ENCODE measurements at places on chromosomes 12 and 14.
A peak's percentile ranks its signal among the peaks of the same experiment; 100 is the strongest.

DNA sequence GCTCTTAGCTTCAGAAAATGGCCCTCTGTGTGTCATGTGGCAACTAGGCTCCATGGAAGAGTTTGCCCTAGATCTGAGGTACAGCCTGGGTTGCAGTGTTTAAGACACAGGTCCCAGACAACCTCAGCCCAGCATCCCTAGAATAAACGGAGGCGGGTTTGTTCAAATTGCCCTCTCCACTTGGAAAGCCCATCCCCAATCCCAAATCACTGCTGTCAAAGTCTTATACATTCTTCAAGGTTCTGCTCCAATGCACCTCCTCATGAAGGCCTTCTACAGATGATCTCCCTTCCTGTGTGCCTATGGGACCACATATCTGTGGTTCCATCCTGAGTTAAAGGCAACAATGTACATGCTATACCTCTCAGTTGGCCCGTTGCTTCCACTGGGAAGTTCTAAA is 289.8 kb downstream of the DPF3 start:
- DNase-seq, result no peak

DNA sequence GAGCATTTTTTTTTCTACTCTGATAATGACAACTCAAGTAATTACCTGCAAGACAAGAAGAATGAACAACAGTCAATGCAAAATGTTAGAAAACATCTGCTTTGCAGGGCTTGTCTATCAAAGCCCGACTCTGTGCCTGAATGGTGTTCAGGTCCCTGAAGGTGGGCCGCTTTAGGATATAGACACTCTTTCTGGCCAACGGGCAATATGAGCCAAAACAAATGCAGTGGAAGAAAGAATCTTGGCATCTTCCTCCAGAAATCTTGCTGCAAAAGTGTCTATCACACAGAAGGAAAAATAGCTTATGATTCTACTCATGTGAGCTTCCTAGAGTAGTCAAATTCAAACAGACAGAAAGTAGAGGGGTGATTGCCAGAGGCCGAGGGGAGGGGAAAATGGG is 32.7 kb downstream of the FOS start:
- no peak for DNase-seq

- DNase-seq, result no peak
Observed at GRCh38 chr14:73124180-73124894, 12.0 kb upstream of the PSEN1 start.

- no peak for DNase-seq
Observed at GRCh38 chr12:57237596-57237931, 8.1 kb downstream of the SHMT2 start.

GRCh38 chr14:78829274-78829673 is 659.1 kb downstream of the NRXN3 start:
- DNase-seq, result no peak

- no peak for DNase-seq
Observed at GRCh38 chr14:70022771-70023445, 143.7 kb downstream of the SMOC1 start.

DNA sequence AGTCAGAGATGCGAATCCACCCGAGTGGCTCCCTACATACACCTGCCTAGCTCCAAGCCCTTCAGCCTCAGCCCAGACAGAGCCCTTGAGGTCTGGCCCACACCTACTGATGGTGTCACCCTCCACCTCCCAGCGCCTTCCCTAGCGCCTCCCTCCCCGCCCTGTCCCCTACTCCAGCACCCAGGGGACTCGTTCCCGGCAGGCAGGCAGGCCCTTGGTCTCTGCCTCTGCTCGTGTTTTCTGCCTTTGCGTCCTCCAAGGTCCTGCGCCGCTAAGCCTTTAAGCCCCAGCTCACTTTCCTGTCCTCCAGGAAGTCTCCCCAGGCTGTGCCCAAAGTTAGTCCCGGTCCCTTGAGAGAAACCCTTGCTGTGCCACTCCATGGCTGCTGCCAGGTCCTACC is 12.7 kb downstream of the INF2 start:
- DNase-seq, result no peak

- peak; percentile 66 for DNase-seq
Observed at GRCh38 chr14:104687601-104688504, 1.6 kb upstream of the INF2 start.

DNA sequence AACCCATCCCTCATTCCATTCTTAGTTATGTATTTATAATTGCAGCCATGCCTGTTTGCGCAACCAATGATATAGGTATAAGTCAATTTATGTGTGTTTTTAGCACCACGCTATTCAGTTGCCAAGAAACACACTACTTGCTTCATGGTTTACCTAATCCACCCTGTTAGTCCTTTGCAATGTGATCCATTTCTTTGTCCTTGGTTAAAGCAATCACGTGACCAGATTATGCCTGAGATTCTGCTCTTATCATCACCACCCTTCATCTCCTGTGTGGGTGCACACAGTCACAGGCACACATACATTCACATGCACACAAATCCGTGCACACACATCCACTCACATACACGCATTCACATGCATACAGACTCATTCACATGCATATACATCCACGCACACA is 52.3 kb upstream of the KCNA5 start:
- DNase-seq, result peak; percentile 42

DNA sequence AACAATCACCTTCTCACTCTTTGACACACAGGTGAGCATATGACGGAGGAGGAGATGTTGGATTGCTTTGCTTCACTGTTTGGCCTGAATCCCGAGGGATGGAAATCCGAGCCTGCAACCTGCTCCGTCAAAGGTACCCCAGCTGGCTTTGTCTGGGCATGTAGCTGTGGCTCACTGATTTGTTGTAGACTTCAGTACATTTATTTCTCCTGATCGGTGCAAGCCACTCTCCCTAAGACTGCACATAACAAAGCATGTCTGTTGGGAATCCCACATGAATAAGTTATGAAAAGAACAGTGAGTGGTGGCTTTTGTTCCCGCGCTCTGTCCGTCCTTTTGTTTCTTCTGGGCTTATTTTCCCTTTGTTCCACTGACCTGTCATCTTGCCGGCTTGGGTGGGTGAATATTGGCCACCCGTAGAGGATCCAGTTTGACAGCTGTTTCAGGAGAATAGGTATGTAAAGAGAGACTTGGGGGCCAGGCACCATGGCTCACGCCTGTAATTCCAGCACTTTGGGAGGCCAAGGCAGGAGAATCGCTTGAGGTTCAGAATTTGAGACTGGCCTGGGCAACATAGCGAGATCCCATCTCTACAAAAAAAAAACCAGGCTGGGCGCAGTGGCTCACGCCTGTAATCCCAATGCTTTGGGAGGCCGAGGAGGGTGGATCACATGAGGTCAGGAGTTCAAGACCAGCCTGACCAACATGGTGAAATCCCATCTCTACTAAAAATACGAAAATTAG is 20.0 kb upstream of the BCL7A start:
- DNase-seq, result peak; percentile 81

GRCh38 chr12:1122786-1123185 is 131.8 kb downstream of the ERC1 start:
- DNase-seq, result no peak

- peak; percentile 14 for DNase-seq
Observed at GRCh38 chr14:73457041-73457923, 1.1 kb downstream of the NUMB start.

DNA sequence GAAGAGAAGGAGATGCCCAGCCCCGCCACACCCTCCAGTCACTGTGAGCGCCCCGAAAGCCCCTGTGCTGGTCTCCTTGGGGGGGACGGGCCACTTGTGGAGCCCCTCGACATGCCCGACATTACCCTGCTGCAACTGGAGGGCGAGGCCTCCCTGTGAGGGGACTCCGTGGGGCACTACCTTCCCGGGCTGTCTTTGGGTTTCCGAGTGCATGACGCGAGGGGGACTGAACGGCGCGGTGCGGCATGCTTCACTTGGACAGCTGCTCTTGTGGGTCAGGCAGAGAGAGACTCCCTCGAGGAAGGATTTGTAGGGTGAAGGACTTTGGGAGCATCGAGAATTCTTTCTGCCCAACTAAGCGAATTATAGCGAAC is 1.1 kb downstream of the CCDC184 start:
- DNase-seq, result no peak

DNA sequence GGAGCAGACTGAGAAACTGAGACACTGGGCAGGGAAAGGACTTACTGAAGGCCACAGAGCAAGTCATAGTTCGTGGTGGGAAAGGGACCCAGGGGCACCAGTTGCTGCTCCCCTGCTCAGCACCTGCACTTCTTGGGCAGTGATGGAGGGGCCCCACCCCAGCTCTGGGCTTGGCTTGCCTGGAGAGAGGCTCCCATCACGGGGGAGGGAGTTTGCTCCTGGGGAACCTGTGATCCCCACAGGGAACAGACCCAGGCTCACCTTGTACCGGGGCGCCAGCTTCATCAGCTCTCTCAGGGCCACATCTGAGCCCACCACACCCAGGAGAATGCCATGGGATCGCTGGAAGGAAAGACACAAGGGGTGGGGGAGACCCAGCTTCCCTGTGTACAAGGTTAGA is 39.8 kb downstream of the CACNA2D4 start:
- DNase-seq, result no peak

GRCh38 chr14:96484399-96484798 is 17.8 kb upstream of the PAPOLA start:
- DNase-seq, result no peak

- no peak for DNase-seq
Observed at GRCh38 chr12:98352835-98353234, 162.6 kb upstream of the TMPO start.

DNA sequence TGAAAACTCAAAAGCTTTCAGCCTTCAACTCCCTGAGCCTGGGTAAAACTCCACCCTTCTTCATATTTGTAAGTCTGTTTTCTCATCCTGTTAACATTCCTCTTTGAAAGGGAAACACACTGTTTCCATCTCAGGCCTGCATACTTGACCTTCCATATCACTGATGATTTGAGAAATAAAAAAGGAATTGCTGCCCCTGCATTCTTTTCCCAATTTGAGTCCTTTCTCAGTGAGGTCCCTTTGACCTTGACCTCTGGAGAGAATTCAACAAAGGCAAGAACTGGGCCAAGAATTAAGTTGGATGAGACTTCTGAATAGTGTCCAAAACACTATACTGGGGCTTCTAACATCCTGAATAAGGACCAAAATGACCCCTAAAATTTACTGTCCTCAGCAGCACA is 108.0 kb downstream of the AEBP2 start:
- no peak for DNase-seq

DNA sequence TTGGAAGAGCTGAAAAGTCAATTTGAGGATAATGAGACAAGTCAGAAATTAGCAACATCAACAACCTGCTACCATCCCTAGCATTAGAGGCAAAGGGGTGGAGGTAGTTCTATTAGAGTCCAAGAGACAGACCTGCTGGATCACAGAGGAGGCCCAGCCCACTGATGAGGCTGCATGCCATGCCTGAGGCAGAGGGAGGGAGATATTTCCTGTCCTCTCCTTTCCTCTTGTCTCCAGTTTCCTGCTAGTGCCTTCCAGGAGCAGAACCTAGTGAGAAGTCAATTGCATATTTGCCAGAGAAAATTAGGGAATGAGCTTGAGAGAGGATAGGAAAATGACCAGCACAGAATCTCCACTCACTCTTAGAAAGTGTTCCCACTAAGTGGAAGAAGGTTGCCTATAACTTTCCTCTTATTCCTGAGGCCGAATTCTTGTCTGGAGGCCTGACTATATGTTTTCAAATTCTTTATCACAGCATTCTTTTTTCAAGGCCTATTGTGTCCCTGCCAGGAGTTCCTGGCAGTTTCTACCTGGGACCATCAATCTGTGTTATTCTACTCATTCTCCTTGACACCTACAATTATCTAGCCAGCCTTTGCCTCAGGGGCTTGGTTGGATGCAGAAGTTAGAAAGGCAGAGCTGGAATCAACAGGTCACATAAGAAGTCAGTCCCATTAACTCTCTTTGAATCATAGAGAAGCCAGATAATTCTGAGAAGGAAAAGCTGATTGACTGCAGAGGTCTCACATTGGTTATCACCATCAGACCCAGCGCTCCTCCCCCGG is 121.9 kb downstream of the EMP1 start:
- DNase-seq, result no peak

GRCh38 chr12:64611341-64612284 is 1.3 kb downstream of the RASSF3 start:
- no peak for DNase-seq

DNA sequence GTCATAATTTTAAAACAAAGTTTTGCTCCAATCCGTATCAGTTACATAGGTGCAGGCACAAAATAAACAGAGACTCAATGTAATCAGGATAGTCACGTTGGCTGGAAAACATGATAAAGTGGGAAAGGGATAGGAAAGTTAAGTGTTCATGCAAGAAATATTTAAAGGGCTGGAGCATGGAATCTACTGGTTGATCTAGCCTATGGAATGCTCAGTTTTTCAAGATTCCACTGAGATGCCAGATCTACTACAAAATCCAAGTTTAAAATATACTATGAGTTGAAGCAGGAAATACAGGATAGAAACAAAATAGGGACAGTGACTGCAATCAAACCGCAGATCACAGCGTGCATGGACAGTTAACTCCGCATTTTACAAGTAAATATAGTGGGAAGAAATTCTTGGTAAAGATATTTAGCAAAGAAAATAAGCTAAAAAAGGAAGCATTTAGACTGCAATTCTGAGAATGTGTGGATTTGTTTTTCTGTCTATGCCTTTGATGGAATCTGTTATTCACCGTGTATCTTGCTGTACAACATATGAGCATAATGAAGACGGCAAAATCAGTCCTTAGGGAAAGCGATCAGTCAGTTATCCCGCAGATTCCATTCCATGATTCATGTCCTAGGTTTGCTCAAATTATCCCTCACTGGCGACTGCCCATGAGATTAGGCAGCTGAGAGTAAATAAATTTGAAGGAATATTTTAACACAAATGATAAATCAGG is 1044.3 kb downstream of the FLRT2 start:
- DNase-seq, result no peak

DNA sequence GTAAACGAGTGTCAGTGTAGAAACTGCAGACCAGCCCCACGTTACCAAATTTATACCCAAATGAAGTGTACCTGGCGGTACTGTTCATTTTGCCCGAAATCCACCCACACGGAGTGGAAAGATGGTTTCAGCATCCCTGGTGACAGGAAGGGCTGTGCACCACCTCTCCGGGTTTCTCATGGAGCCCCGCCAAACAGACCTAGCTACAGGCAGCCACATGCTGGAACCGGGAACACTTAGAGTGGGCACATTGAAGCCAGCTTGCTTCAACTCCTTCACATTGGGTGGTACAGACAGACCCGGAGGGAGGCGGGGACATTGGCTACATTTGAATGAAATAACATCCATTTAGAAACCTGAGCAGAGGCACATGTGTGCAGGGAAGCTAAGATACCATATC is 84.4 kb downstream of the PPP2R5C start:
- no peak for DNase-seq

All from NCI-H1105 treated with DMSO at 0.1 percent for 48 hours (cell line).